Body of pancreas (tissue), 4 donors: ENCODE measurements at places on chromosomes 6 and 20. TPM values are rescaled to one million over a fixed set of nuclear protein-coding genes. Genes with fewer than 3 reads are reported as not detected.
A peak's percentile ranks its signal among the peaks of the same experiment; 100 is the strongest.

GRCh38 chr6:109579361-109579760 lies 96.3 kb upstream of the ZBTB24 start:
- no peak for DNase-seq

DNA sequence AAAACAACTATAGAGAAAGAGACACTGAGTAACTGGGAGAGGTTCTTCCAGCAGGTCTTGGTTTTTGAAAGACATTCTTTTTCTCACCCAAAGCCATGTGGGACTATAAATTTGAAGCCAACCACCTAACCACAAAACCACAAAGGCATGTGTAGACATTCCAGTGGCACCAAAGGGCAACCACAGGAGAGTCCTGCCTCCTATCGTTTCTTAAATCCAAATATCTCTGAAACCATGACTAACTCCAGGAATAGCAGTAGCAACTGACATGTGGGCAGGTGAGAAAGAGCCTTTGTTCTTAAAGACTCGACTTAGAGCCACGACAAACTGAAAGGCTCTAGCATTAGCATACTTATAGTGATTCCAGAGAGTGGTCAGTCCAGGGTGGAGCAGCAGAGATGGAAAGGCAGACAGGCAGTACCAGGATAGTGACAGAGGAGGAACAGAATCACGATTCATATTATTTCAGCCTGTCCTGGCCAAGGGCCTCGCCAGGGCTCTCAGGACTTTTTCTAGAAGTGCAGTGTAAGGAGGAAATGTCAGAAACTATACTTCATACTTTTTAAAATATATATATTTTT lies 9.4 kb upstream of the COL9A1 start:
- DNase-seq: no peak

GRCh38 chr6:69918813-69919475 lies 52.6 kb downstream of the COL19A1 start:
- DNase-seq: no peak

GRCh38 chr6:70954750-70955149 lies 2.1 kb downstream of the B3GAT2 start:
- no peak for DNase-seq

GRCh38 chr6:47234266-47234933 lies 75.3 kb downstream of the TNFRSF21 start:
- peak; percentile 33 for DNase-seq

DNA sequence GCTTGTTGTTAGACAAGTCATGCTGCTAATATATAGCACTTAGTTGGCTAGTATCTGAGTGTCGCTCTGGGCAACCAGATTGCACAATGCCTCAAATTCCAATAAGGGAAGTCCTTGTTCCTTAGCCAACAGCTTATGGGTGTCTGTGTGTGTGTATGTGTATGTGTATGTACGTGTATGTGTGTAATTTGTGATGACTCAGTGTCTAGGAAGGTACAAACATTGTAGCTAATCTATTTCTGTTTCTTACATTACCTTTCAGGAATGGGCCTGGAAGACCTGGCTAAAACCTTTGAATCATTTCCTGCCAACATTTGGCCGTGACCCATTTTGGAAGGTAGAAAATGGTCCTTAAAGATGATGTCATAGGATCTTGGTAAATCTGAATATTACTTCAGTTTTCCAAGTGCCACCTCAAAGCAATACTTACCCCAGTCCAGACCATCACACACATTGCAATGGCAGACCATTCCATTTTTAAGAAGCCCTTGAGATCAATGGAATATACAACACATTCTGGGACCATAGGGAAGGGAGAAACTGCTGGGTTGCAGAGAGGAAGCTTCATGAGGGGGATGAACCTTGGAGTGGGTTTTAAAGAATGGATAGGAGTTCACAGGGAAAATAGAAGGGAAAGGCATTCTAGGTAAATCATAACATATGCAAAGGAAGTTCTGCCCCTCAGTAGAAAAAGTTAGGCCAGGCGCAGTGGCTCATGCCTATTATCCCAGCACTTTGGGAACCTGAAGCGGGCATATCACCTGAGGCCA lies 25.1 kb downstream of the NEDD9 start:
- DNase-seq: peak; percentile 87

DNA sequence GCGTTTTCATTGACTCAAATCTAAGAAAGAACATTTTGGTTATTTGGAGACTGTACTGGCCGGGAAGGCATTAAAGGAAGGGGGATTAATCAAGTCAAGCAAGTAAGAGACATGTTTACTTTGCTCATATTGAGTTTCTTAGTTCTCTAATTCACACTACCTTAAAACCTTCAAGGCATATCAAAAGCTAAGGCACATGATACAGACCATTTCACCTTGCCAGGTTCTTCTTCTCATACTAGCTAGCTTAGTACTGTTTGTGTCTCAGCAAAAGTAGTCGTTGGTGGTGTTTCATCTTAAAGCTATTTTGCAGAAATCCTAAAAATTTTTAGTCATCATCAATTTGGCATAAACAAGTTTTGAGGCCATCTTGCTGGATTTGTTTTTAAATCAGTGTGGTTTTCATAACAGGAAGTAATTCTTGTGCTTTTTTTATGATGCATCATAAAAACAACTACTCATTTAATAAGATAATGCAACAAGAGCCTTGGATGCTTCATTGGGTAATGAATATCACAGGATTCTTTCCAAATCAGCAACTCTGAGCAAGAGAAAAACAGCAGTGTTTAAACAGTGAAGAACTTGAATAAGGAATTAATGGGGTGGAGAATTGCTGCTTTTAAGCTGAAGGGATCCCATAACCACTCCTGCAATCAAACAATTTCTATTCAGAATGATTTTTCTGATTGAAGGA lies 425.3 kb downstream of the EPM2A start:
- DNase-seq: no peak

The PDCD2 gene
- total RNA-seq: 65.6 TPM

GRCh38 chr6:13980534-13980933 lies 55.8 kb downstream of the RNF182 start:
- DNase-seq: no peak

GRCh38 chr6:39224523-39225182 lies 4.6 kb downstream of the KCNK5 start:
- DNase-seq: no peak

- no peak for DNase-seq
Observed at GRCh38 chr6:77986380-77987034, 333.7 kb downstream of the MEI4 start.

The SIRPB1 gene
- 1.3 TPM for total RNA-seq

The GPX5 gene
- not detected for total RNA-seq

- DNase-seq: no peak
Observed at GRCh38 chr6:162637317-162637716, 90.2 kb downstream of the PRKN start.

DNA sequence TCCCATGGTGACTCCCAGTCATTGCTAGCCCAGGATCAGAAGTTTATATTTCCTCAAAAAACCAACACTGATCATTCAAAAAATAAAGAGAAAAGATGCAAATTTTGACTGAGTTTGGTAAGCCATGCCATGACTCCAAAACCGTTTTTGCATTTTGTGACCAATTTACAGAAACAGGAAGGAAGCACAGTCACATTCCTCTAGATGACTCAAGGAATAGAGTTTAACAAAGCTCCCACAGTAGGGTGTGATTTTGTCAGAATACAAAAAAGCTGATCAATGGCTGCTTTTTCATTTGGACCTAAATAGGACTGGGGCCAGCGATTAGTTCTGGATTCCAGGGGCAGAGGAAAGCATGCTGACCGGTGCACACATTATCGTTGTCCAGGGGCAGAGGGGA lies 179.4 kb upstream of the AFDN start:
- DNase-seq: no peak

- DNase-seq: no peak
Observed at GRCh38 chr20:47073766-47074475, 179.3 kb downstream of the EYA2 start.

DNA sequence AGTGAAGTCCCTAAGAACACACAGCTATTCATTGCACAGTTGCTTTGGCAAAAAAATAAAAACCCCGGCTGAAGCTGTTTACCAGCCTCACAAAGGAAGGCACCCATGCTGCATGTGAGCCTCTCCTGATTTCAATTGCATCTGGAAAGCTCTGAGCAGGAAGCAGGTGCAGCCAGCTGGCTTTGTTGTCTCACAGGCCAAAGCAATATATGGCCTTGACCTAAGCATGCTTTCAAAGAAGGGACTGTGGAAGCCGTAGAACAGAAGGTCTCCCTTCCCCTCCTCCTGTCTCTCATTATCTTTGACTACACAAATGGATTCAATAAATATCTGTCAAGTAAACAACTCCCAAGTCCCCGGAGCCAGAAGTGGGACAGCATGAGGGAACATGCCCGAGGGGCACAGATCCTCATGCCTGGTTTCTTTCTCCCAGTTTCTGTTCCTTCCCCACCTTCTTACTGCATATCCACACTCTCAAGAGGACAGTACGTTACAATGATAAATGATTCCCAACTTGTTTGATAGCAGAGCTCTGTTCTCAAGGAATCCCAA lies 57.2 kb upstream of the PCSK2 start:
- DNase-seq: peak; percentile 10
